ENCODE measurements at places on chromosomes 4 and X. TPM values are rescaled to one million over a fixed set of nuclear protein-coding genes. Genes with fewer than 3 reads are reported as not detected.

CXCR3 gene
- polyA plus RNA-seq: not detected

CT45A10 gene
- polyA plus RNA-seq: not detected

CSAG3 gene
- polyA plus RNA-seq: not detected

PCDH7 gene
- polyA plus RNA-seq: 46.6 TPM

AADAT gene
- 2.8 TPM for polyA plus RNA-seq

LIMCH1 gene
- polyA plus RNA-seq: 31.7 TPM

SCML2 gene
- 1.6 TPM for polyA plus RNA-seq

FREM3 gene
- polyA plus RNA-seq: not detected

MAML3 gene
- 1.5 TPM for polyA plus RNA-seq

INTS6L gene
- 15.2 TPM for polyA plus RNA-seq

UGT2B15 gene
- polyA plus RNA-seq: 0.75 TPM

PAGE1 gene
- polyA plus RNA-seq: not detected

MXRA5 gene
- polyA plus RNA-seq: 0.05 TPM

ARHGAP24 gene
- 35.2 TPM for polyA plus RNA-seq

SLC10A4 gene
- polyA plus RNA-seq: 1.1 TPM

PDE5A gene
- 74.7 TPM for polyA plus RNA-seq

MGAT4D gene
- polyA plus RNA-seq: not detected

PNCK gene
- not detected for polyA plus RNA-seq

PHOX2B gene
- polyA plus RNA-seq: not detected

FRMD7 gene
- polyA plus RNA-seq: not detected

CFAP299 gene
- polyA plus RNA-seq: not detected

SHROOM2 gene
- 0.28 TPM for polyA plus RNA-seq

Data from aorta (tissue), 5 donors.